Activated naive CD8-positive, alpha-beta T cell treated with anti-CD3 and anti-CD28 coated beads for 36 hours (primary cell): ENCODE measurements at places on chromosomes 7 and 10. TPM values are rescaled to one million over a fixed set of nuclear protein-coding genes. Genes with fewer than 3 reads are reported as not detected.

Gene LGI1
- not detected for total RNA-seq

Gene CCDC172
- total RNA-seq, result not detected

- H3K27ac ChIP-seq, result no peak overlapping the region
- H3K4me3 ChIP-seq, result no peak overlapping the region
- H3K36me3 ChIP-seq, result no peaks in the 10 kb centered on the region
- no peak for DNase-seq
Observed at GRCh38 chr10:79113827-79114226, 45.1 kb downstream of the ZMIZ1 start.

DNA sequence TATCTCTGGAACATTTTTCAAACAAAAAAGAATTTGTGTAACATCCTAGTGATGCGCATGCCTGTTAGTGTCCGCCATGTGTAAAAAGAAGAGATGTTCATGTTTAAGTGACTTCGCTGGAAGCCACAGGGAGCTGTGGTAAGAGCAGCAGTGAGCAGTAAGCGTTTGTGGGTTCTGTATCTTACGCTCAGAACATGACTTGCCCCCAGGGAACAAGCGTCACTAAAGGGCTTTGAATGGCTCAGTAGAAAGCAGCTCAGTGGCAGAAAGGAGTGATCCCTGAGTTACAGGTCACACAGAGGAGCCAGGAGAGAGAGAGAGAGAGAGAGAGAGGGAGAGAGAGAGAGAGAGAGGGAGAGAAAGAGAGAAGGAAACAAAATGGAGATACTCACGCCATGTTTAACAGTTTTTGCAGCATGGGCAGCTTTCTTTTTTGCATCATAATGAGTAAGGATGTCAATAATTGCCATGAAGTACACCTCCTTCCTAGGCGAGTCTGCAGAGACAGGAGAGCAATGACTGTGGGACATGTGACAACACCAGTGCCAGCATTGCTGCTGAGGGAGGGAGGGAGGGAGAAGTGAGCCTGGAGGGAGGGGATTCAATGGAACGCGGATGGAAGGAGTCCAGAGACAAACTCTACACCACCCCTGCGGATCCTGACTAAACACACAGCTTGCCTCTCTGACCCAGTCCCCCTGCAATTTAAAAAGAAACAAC lies 174.6 kb downstream of the PIP4K2A start:
- no peak for DNase-seq
- H3K4me1 ChIP-seq, result peaks cover 3% of the 10 kb centered on the region
- H3K27ac ChIP-seq, result peak overlapping the region; percentile 69
- no peak overlapping the region for H3K4me3 ChIP-seq

DNA sequence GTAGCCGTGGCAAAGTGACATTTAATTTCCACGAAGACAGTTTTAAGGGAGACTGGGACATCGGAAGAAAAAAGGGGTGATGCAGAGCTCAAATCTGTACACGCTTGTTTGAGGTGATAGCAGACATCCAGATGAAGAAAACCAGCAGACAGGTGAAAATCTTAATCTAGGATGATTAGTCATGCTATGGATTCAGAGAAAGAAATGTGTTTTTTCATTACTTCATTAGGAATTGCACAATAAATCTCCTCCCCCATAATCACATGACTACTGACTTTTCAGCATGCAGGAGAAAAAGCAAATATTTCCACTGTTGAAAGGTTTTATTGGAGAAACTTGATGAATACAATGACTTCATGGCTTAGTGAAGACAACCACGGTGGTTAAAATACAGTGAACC lies 2.5 kb downstream of the NUDT5 start:
- peaks cover 21% of the 10 kb centered on the region for H3K4me1 ChIP-seq
- H3K4me3 ChIP-seq, result no peak overlapping the region
- no peak overlapping the region for H3K27ac ChIP-seq
- no peaks in the 10 kb centered on the region for H3K27me3 ChIP-seq

DNA sequence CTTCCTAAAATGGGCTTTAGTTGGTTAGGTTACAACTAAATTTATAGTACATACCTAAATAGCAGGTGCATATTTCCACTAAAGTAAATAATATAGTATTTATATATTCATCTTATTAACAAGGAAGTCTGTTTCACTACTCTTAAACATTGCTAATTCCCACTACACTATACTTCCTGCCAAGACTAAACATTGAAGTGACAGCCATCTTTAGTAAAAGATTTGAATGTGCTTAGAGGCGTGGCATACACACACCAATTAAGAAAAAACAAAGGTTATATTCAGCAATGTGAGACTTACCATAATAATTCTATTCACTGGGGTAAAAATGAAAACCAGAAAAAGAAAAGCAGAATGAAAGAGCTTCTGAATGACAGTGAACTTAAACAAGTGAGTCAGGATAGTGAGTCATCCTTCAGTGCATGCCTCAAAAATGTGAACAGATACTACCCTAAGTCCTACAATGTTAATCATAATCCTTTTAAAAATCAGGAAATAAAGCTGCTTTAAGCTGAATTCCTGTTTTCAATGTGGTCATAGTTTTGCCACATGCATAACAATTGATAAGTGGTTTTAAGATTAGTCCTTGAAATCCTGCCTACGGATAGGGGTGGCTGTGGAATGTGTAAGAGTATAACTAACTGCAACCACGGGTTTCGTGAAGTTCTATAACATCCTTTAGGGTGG lies 59.4 kb downstream of the USP6NL start:
- DNase-seq, result no peak
- H3K36me3 ChIP-seq, result peaks cover 3% of the 10 kb centered on the region
- H3K27me3 ChIP-seq, result no peaks in the 10 kb centered on the region
- H3K27ac ChIP-seq, result peak overlapping the region; percentile 82
- peaks cover 37% of the 10 kb centered on the region for H3K4me1 ChIP-seq

DNA sequence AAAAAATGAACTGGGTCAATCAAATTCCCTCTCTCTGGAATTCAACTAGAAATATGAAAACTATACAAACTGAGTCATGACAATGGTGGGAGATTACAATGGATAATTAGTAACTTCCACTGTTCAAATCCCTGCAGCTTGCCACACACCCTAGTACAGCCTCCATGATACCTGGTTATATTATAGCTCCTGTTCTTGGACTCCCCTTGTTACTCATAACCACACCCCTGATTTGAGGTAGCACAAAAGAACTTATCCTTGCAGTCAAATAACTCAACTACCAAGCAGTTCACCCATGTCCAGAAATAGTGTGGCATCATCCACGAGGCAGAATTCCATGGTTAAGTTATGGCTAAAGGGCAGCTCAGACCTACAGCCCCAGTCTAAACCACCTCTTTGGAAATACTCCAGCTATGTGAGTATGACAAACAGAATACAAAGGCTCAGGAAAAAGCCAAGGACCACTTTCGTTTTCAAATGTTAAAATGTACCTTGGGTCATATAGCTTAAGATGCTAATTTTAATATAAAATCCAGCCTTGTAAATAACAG lies 164.7 kb downstream of the CPEB3 start:
- no peaks in the 10 kb centered on the region for H3K27me3 ChIP-seq
- H3K4me1 ChIP-seq, result no peaks in the 10 kb centered on the region

DNA sequence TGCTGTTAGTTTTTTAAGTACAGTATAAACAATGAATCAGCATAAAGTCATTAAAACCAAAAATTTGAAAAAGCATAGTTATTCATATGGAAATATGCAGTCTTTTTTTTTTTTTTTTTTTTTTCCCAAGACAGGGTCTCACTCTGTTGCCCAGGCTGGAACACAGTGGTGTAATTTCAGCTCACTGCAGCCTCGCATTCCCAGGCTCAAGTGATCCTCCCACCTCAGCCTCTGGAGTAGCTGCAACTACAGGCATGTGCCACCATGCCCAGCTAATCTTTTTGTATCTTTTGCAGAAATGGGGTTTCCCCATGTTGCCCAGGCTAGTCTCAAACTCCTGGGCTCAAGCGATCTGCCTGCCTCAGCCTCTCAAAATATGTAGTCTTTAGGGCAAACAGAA lies 182.0 kb downstream of the SEMA3E start:
- H3K36me3 ChIP-seq, result no peaks in the 10 kb centered on the region
- DNase-seq, result no peak
- no peak overlapping the region for H3K4me3 ChIP-seq
- H3K27me3 ChIP-seq, result no peaks in the 10 kb centered on the region
- no peaks in the 10 kb centered on the region for H3K4me1 ChIP-seq

GRCh38 chr10:67171970-67172369 lies 246.1 kb downstream of the LRRTM3 start:
- H3K27ac ChIP-seq, result no peak overlapping the region
- no peak overlapping the region for H3K4me3 ChIP-seq
- no peaks in the 10 kb centered on the region for H3K4me1 ChIP-seq
- no peaks in the 10 kb centered on the region for H3K27me3 ChIP-seq

DNA sequence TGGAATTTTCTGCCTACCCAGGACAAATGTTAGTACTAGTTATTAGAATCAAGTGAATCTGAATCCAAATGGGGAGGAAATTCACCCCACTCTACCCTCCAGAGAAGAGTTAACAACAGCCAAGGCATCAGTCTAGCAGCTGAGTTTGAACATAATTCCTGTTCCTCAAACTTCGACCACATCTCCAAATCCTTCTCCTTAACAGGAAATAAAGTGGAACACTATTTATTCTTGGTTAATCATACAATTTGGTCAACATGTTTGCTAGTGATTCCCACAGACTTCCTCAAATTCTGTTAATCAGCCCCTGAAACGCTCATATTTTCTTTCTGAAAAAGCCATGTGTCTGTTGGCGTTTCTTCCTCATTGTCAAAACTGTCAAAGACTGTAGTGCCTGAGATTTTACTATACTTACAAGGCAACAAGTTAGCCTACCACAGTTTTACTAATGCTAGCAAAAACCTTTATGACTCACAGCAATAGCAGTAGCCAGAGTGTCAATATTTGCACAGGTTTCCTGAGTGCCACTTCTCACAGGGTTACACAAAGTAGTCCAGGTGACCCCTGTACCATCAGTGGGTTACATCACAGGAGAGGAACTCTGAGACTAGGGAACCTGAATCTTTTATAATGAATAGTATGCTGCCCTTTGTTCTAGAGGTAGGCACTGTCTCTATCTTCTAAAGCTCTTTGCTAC lies 202.9 kb downstream of the GRM3 start:
- no peaks in the 10 kb centered on the region for H3K36me3 ChIP-seq
- DNase-seq, result no peak
- no peak overlapping the region for H3K27ac ChIP-seq
- no peaks in the 10 kb centered on the region for H3K4me1 ChIP-seq

- peaks cover 10% of the 10 kb centered on the region for H3K4me1 ChIP-seq
- DNase-seq, result no peak
- no peak overlapping the region for H3K27ac ChIP-seq
Observed at GRCh38 chr10:62980687-62981086, 152.4 kb upstream of the NRBF2 start.

GRCh38 chr7:112234147-112234546 lies 27.7 kb downstream of the ZNF277 start:
- H3K36me3 ChIP-seq, result peaks cover 30% of the 10 kb centered on the region
- H3K4me1 ChIP-seq, result peaks cover 8% of the 10 kb centered on the region
- H3K27me3 ChIP-seq, result no peaks in the 10 kb centered on the region
- DNase-seq, result no peak
- no peak overlapping the region for H3K4me3 ChIP-seq

DNA sequence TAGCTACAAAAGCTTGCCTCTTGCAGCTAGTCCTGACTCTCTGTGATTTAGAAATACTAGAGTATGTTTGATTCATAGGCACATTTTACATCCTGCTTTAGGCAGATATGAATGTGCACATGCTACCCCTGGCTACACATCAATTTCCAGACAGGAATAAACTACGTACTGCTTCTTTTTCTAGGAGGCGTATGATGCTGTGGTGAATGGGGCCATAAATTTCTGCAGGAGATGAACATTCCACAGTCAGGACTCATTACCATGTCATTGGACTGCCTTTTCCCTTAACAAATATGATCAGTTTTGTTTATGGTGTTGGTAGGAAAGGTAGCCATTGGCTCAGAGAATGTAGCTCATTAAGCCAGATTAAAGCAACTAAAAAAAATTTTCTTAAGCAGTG lies 50.1 kb upstream of the IFRD1 start:
- no peak for DNase-seq
- no peak overlapping the region for H3K4me3 ChIP-seq

GRCh38 chr7:158966780-158967390 lies 110.5 kb downstream of the DYNC2I1 start:
- H3K36me3 ChIP-seq, result peaks cover 4% of the 10 kb centered on the region
- no peak for DNase-seq
- H3K27ac ChIP-seq, result no peak overlapping the region
- H3K4me1 ChIP-seq, result no peaks in the 10 kb centered on the region

DNA sequence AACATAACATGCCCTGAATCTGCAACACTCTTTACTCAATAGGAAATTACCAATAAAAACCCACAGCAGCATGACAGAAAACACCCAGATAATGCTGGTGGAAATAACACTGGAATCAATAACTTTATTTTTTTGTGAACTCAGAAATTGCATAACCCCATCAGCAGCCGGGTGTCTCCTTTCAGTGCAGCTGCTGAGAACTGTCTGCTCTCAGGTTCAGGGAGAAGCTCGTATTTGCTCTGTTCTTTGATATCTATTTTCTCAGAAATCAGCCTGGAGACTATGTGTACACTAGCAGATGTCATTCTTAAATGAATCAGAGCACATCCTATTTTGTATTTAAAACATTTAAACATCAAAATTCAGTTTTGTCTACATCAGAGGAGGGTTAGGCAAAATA lies 506.0 kb downstream of the POM121L12 start:
- no peaks in the 10 kb centered on the region for H3K36me3 ChIP-seq
- no peaks in the 10 kb centered on the region for H3K27me3 ChIP-seq
- no peak for DNase-seq
- no peaks in the 10 kb centered on the region for H3K4me1 ChIP-seq
- no peak overlapping the region for H3K4me3 ChIP-seq

Gene ATRNL1
- 0.41 TPM for total RNA-seq

- H3K4me1 ChIP-seq, result no peaks in the 10 kb centered on the region
- no peak overlapping the region for H3K4me3 ChIP-seq
- no peak for DNase-seq
Observed at GRCh38 chr7:130853503-130854279, 119.7 kb upstream of the KLF14 start.

Gene ASIC3
- total RNA-seq, result 3.2 TPM

- H3K4me1 ChIP-seq, result peaks cover 11% of the 10 kb centered on the region
- H3K27me3 ChIP-seq, result no peaks in the 10 kb centered on the region
- no peak for DNase-seq
- peaks cover 1% of the 10 kb centered on the region for H3K36me3 ChIP-seq
- peak overlapping the region; percentile 61 for H3K27ac ChIP-seq
Observed at GRCh38 chr10:35270100-35270499, 66.2 kb upstream of the CCNY start.

GRCh38 chr10:1247598-1248261 lies 191.5 kb downstream of the WDR37 start:
- peaks cover 73% of the 10 kb centered on the region for H3K27me3 ChIP-seq
- H3K36me3 ChIP-seq, result no peaks in the 10 kb centered on the region
- no peak overlapping the region for H3K27ac ChIP-seq
- no peak overlapping the region for H3K4me3 ChIP-seq
- DNase-seq, result no peak

- no peaks in the 10 kb centered on the region for H3K4me1 ChIP-seq
- DNase-seq, result no peak
- peak overlapping the region; percentile 57 for H3K4me3 ChIP-seq
- no peaks in the 10 kb centered on the region for H3K36me3 ChIP-seq
- H3K27me3 ChIP-seq, result peaks cover 68% of the 10 kb centered on the region
- no peak overlapping the region for H3K27ac ChIP-seq
Observed at GRCh38 chr10:124091646-124092249, 1.6 kb downstream of the CHST15 start.

Gene PON3
- total RNA-seq, result not detected

Gene TRIM73
- total RNA-seq, result 1.1 TPM

Gene NRAP
- total RNA-seq, result not detected

Gene OR9A2
- total RNA-seq, result not detected

GRCh38 chr10:27743012-27743876 lies 2.4 kb downstream of the MKX start:
- H3K36me3 ChIP-seq, result no peaks in the 10 kb centered on the region
- H3K27me3 ChIP-seq, result peaks cover 67% of the 10 kb centered on the region
- H3K4me3 ChIP-seq, result peak overlapping the region; percentile 64
- peak overlapping the region; percentile 78 for H3K27ac ChIP-seq
- DNase-seq, result peak; percentile 48
- H3K4me1 ChIP-seq, result peaks cover 29% of the 10 kb centered on the region

Gene FAM25A
- total RNA-seq, result not detected
